Testis (tissue), 5 donors: ENCODE measurements at places on chromosomes 7 and 10.

DNA sequence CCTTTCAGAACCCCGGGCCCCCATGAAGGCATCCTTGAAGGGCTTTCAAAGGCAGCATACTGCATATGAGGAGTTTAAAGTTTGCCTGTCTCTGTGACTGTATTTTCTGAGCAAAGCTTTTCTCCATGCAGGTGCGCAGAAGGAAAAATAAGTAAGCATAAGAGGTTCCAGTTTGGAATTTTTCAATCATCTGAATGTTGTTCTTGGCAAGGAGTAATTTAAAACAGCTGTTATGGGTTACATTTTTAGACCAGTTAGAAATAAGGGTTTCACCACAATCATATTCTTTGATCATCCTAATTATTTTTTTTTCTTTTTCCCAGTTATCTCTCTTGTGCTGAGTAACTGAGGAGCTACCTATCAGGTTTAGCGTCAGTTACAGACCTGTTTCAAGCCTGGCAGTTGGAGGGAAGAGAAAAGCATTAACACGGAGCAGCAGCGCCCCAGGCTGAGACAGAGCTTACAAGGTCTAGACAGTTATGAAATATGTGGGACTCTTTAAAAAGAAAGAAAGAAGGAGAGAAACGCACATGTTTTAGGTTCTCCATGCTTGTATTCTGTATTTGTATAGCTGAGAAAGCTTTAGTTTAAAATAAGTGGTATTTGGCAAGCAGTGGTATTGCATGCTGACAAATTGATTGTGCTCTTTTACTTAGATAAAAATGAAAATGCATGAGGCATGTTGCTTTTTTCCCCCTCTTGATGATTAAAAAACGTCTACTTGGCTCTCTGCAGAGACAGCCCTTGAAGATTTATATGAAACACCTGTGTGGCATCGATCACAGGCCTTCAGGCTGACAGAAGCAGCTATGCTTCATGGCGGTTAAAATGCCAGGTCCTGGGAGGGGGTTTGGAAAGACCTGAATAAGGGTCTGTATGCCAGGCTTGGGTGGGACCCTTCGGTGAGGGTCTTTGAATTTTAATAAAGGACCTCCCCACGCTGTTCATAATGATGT, 157.6 kb downstream of the GRK5 start:
- no peak for DNase-seq

DNA sequence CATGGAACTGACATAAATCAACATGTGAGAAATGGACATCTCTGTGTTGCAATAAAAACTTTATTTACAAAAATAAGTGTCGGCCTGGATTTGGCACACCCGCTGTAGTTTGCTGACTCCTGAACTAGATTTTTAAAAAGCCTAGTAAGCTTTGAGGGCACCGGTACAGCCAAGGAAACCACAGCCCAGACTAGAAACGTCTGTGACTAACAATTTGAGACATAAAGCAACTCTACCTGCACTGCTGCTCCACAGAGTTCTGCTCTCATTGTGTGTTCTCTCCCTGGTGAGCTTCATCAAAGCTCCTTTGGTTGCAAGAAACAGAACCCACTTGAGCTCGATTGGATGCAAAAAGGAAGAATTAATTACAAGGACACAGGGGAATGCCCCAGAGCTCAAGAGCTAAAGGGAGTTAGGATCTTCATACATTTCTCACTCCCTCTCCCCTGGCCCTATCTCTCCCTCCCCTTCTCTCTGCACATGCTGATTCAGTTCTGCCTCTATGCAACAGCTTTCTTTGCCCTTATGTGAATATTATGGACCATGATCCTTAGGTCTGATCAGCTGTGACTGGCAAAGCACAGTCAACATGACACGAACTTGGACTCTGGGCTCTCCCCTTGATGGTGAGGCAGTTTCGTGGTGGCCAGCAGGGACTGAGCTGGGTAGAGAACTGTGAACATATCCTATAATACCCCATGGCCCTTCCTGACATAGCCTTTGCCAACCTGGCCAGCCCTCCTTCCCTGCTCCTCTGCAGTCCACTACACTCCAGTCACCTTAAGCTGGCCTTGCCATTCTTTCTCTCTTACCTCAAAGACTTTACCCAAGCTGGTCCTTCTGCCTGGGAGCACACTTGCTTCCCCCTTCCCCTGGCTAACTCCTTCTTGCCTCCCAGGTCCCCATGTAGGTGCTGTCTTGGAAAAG, 77.5 kb upstream of the YAE1 start:
- no peak for DNase-seq

- DNase-seq, result no peak
Measured at GRCh38 chr10:80713398-80713928, 175.8 kb downstream of the SH2D4B start.

- no peak for DNase-seq
Measured at GRCh38 chr7:87253589-87254087, 34.1 kb upstream of the TMEM243 start.

GRCh38 chr7:1027242-1028043, 16.9 kb upstream of the GPR146 start:
- DNase-seq, result peak; percentile 45
